Activated CD8-positive, alpha-beta memory T cell treated with anti-CD3 and anti-CD28 coated beads, Interleukin-2, amount 10 ng/mL, durations not matched to agents 7 days and 5 days (primary cell): ENCODE measurements at places on chromosomes 1 and 21. TPM values are rescaled to one million over a fixed set of nuclear protein-coding genes. Genes with fewer than 3 reads are reported as not detected.

The PPIAL4G gene
- 0.26 TPM for total RNA-seq

- H3K27me3 ChIP-seq: peaks cover 82% of the 10 kb centered on the region
- no peak for DNase-seq
- H3K36me3 ChIP-seq: peaks cover 3% of the 10 kb centered on the region
- H3K4me3 ChIP-seq: peak overlapping the region; percentile 56
- peaks cover 7% of the 10 kb centered on the region for H3K4me1 ChIP-seq
- no peak overlapping the region for H3K27ac ChIP-seq
Measured at GRCh38 chr1:34163792-34164731, 968 bp downstream of the CSMD2 start.

DNA sequence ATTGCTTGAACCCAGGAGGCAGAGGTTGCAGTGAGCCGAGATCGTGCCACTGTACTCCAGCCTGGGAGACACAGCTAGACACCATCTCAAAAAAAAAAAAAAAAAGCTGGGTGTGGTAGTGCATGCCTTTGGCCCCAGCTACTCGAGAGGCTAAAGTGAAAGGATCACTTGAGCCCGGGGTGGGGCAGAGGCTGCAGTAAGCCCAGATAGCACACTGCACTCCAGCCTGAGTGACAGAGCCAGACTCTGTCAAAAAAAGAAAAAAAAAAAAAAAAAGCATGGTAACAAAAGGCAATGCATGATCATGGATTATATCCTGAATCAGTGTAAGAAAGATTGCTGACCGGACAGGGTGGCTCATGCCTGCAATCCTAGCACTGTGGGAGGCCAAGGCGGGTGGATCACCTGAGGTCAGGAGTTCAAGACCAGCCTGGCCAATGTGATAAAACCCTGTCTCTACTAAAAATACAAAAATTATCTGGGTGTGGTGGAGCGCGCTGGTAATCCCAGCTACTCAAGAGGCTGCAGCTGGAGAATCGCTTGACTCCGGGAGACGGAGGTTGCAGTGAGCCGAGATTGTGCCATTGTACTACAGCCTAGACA is 76.3 kb downstream of the RUSC1 start:
- DNase-seq: no peak
- H3K4me3 ChIP-seq: no peak overlapping the region
- no peak overlapping the region for H3K27ac ChIP-seq
- H3K36me3 ChIP-seq: peaks cover 33% of the 10 kb centered on the region
- H3K27me3 ChIP-seq: no peaks in the 10 kb centered on the region
- no peaks in the 10 kb centered on the region for H3K4me1 ChIP-seq

- H3K36me3 ChIP-seq: peaks cover 2% of the 10 kb centered on the region
- no peaks in the 10 kb centered on the region for H3K27me3 ChIP-seq
- H3K4me3 ChIP-seq: no peak overlapping the region
- peak; percentile 46 for DNase-seq
Measured at GRCh38 chr1:202565890-202566602, 144.2 kb downstream of the SYT2 start.
